Smooth muscle cell of the brain vasculature (primary cell): ENCODE measurements at places on chromosomes 2 and 18.

DNA sequence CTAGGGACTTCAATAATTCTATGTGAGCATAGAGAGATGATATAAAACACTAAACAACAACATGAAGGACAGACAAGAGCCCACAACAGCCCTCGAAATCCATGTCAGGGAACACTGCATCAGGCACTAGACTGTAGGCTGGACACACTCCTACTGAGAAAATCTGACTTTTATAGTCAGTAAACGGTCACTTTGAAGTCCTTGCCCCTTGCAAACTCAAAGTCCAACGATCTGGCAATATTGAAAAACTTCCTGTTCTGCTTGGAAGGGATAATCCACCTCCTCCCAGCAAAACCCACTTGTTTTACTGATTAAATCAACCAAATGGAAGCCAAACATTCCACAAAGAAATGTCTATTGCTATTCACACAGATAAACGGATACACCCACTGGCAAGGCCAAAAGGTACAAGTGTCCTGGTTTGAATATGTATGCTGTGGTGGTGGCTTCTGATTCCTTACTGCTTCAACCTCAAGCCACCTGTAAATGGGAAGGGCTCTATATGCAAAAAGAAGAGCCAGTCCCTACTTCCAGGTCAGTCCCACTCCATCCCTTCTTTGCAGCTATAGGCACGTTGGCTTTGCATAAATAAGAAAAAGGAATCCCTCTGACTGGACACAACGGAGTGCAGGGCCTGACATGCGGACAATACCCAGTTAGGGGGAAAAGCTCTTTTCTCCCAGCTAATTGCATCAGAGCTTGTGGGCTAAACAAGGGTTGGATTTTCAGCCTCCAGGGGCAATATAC lies 56.6 kb downstream of the STK39 start:
- no peak for DNase-seq

GRCh38 chr2:132690664-132691303 lies 20.8 kb upstream of the LYPD1 start:
- DNase-seq = no peak

GRCh38 chr18:4450065-4450658 lies 4.9 kb downstream of the DLGAP1 start:
- no peak for DNase-seq

GRCh38 chr18:78523850-78524249 lies 455.8 kb upstream of the SALL3 start:
- DNase-seq = no peak

GRCh38 chr2:53432936-53433335 lies 334.7 kb upstream of the CHAC2 start:
- no peak for DNase-seq

DNA sequence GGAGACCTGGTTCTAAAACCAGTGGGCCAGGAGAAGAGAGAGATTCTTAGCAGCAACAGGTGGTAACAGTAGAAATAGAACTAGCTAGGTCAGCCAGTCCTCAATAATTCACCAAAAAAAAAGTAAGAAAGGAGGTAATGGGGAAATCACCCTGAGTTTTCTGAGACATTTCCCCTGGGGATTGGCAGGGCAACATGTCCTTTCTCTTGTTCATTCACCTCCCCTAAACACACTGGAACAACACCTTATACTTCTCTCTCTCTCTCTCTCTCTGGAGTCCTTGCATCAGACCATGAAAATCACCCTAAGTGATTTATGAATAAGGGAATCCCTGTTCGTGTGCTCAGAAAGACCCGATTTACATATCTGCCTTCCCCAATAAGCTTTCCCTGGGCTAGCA lies 64.8 kb downstream of the COX7A2L start:
- no peak for DNase-seq

DNA sequence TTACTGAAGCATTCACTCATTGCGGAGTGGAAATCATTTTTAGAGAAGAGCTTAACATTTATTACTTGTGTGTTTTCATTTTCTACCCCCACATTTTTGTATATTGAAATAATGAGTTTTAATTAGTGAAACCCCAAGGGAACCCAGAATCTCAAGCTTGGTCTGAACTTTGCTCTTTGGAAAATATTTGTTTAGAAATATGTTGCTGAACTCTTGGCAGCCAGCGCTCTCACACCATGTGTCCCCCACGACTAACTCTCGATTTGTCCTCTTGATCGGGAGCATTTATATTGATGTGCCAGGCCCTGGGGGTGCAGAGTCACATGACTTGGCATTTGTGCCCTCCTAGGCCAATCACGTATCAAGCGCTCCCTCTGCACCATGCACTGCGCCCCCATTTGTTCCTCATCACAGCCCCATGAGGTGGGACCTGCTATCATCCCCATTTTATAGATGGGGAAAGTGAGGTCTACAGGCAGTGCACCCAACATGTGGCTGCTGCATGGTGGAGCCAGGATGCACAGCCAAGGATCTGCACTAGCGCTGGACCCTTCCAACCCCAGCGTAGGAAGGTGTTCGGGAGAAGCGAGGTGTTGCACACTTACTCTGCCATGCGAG lies 149.7 kb downstream of the NCK2 start:
- no peak for DNase-seq

DNA sequence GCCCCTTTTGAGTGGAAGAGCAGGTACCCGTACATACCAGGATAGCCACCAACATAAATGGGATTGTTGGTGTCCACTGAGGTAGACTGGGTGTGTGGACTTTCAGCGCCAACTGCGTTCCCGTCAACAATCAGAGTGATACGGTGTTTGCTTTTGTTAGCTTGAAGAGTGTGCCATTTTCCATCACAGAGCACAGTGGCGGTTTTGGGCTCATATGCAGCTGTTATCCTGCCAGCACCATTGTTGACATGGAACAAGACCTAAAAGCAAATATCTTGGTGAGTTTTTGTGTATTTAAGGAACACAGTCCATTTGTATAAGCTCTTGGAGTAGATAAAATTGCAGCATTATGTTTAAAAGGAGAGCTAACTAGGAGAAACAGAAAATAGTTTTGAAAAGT lies 174.5 kb downstream of the LAMA1 start:
- no peak for DNase-seq

GRCh38 chr2:160114020-160114419 lies 51.6 kb upstream of the PLA2R1 start:
- no peak for DNase-seq

GRCh38 chr2:239274391-239275043 lies 126.3 kb downstream of the HDAC4 start:
- no peak for DNase-seq

- no peak for DNase-seq
These were observed 2.2 kb upstream of the MTCL1 start for GRCh38 chr18:8703092-8703709.

DNA sequence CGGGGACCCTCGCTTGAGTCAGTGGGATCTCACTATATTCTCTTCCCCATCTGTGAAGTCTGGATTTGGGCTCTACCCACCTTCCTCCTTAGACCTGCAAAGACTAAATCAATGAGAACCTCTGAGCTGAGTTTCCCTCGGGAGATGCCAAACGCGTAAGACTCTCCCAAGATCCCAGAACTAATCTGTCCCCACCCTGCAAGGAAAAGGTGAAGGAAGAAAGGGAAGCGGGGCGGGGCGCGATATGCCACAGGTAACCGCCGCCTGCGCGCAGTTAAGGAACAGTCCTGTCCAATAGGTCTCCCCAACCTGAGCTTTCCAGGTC lies 780 bp downstream of the SRD5A2 start:
- no peak for DNase-seq

DNA sequence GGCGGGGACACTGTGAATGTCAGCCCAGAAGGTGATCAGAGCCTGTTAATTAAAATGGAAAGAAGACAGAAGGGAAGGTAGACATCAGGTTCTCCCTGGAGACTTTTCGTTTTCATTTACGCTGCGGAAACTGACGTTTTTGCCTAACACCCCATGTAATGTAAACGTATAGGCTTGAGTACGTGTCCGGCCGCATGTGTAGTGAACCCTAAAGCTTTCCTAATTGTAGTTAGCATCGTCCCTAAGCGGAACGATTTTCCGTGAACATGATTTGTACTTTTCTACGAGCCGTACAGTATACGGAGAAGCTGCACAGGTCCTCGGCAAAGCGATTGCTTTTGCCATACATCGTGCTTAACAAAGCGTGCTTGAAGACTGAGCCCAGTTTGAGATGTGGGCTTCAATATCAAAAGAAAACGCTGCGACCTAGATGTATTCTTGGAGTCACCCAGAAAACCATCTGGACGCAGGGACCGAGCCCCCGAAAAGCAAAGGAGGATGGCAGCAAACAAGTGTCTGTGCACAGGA lies 284 bp downstream of the TIMM21 start:
- DNase-seq = no peak

GRCh38 chr2:8333177-8333831 lies 348.6 kb upstream of the ID2 start:
- DNase-seq = no peak

- DNase-seq = no peak
These were observed 22.6 kb upstream of the FZD5 start for GRCh38 chr2:207792244-207792785.

DNA sequence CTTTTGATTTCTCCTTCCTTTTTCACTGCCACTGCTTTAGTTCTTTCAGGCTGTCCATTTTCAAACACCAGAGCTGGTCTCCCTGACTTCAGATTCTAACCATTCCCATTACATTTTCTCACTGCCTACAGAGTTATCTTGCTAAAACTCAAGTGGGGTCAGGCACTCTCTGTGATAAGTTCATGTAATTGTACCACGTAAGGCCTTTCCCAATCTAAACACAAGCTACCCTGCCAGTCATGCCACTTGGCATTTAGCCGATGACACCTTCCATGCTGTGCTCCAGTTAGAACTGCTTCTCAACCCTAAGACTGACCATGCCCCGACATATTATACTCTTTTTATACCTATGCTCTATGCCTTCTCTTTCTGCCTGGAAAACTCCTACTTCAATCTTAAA lies 592.4 kb downstream of the DPP10 start:
- no peak for DNase-seq

- no peak for DNase-seq
These were observed 2109.9 kb upstream of the PIK3C3 start for GRCh38 chr18:39845106-39845505.

DNA sequence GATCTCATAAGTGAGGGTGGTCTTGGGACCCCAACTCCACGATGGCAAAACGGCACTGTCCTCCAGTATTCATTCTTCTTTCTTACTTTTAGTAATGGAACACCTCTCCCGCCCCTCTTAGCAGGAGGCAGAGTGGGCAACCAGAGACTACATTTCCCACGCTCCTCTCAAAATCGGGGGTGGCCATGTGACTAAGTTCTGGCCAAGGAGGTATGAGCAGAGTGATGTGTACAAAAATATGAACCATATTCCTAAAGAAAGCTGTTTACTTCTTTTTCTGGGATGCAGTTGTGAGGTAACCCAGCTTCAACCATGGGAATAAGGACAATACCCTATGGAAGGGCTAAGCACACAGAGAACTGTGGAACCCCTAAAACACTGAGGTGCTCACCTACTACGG lies 12.8 kb downstream of the REV1 start:
- DNase-seq = no peak

DNA sequence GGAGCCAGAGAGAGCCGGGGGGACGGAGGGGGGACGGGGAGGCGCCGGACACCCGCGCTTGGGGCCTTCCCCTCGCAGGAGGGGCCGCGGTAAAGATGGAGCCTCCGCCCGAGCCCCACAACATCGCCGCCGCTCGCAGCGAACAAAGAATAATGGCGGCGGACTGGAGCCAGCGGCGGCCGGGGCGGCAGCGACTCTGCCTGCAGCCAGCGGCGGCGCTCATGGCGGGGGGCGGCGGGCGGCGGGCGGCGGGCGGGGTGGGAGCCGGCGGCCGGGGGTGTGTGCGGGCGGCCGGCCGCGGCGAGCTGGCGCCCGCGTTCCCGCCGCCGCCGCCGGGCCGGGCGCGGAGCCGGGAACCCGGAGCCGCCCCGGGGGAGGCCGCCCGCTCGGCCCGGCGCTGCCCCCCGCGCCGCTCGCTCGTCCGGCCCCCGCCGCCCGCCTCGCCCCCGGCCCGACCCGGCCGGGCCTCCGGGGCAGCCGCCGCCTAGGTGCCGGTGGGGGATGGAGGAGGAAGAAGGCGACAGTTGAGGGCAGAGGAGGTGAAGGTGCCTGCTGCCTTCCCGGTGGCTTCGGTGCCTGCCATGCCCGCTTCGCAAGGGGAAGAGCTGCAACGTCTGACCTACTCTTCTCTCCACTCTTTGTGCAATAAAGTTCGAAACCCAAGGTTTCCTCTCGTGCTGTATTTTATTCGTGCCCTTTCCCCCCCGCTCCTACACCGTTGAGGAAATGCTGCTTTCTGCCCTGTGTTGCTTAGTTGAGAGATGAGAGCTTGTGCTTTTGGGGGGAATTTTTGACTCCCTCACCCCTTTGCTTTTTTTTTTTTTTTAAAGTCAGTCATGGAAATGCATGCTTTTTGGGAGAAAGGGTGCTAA lies 634 bp downstream of the CREB1 start:
- DNase-seq = no peak

GRCh38 chr18:75517286-75517685 lies 89.8 kb upstream of the SMIM21 start:
- no peak for DNase-seq

- no peak for DNase-seq
These were observed 55.6 kb downstream of the GREB1 start for GRCh38 chr2:11589316-11589940.

DNA sequence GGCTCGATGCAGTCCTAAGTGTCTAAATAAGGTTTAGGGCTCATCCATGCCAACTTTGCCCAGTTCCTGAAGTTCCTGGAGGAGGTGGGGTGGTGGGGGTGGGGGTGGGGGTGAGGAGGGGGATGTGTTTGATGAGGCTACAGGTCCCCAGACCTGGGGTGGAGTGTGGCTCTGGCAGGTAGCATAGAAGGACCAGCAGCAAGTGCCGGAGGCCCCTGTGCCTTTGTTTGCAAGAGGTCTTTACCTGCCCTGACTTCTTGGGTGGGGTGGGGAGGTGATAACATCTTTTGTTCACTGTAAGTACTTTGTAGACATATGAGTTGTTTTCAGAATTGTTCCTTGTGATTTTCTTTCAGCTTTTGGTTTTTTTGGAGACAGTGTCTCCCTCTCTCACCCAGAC lies 10.0 kb downstream of the SH3BP4 start:
- no peak for DNase-seq

DNA sequence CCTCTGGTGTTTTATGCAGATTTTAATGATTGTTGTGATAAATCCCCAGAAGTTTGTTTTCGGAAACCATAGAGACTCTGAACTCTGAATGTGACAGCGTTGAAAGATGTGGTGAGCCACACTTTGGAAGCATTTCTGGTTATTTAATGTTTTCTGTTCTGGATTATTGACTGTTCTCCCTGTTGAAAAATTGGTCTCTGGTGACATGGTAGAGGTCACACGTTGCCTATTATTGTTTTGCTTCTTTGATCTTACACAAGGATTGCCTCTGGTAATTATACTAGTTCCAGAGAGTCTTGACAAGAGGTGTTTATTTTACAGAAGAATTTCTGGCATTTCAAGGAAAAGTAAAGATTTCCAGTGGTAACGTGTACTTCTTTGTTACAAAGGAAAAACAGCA lies 127.1 kb downstream of the GREB1L start:
- no peak for DNase-seq

DNA sequence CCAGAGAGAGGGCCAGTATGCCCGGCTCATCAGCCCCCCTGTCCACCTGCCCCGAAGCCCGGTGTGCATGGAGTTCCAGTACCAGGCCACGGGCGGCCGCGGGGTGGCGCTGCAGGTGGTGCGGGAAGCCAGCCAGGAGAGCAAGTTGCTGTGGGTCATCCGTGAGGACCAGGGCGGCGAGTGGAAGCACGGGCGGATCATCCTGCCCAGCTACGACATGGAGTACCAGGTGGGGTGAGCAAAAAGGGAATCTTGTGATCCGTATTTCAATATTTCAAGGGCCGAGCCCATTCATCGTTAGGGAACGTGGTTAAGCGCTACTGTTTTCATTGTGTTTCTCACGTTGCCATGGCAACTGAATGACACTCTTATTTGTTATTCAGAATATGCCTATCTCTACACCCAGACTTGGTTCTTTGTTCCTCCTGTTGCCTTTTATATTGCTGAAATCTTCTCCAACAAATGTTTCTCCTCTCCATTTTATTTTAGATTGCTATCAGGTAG lies 81.5 kb downstream of the NRP2 start:
- no peak for DNase-seq
